Brain microvascular endothelial cell (primary cell): ENCODE measurements at places on chromosomes 5 and 9.
A peak's percentile ranks its signal among the peaks of the same experiment; 100 is the strongest.

GRCh38 chr9:131606896-131607567 is 61.7 kb downstream of the PRRT1B start:
- DNase-seq, result no peak

GRCh38 chr5:91151947-91152346 is 231.2 kb downstream of the ARRDC3 start:
- peak; percentile 83 for DNase-seq

DNA sequence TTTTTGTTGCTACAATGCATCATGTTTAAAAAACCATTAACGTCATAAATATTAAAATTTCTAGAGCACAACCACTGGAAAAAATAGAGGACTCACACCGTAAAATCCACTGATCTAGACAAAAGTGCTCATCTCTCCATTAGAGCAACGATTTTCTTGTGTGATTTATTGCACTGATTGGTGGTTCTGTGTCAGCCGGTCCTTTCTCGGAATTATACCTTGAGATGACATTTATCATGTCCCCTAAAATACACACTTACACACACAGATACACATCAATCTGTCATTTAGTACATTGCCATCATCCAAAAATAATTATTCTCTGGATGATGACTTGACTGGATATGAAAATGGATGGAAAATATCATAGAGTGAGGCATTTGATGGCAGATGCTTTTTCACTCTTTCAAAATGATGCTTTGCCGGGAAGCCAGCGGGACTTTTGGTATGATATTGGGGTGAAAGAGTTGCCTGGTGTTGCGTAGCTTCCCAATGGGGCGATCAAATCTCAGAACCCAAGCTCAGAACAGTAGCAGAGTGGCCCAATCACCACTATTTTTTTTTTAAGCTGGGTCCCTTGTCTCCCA is 226.6 kb downstream of the GAS1 start:
- no peak for DNase-seq

DNA sequence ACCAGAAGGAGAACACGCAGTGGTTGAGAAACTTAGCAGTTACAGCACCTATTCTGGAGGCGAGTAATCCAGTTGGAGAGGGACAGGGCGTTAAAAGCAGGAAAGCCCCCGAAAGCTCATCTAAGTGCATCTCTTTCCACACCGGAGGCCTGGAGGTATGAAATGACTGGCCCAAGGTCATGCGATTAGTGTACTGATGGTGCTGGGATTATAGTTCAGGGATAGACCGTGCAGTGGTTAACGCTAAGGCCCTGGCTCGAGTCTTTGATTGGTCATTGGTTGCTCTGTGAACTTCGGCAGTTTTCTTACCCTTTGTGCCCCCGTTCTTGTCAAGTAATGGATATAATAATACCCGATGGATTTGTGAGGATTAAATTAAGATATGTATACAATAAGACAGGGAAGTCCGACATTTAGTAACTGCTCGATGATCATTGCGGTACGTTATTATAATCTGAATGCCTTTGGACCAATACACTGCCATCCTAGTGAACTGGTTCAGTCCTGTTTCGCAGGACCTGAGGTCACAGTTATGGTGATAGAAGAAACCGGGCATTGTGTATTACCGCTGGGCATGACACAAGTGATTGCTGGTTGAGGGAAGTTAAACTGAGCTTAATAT is 960 bp downstream of the CANX start:
- peak; percentile 28 for DNase-seq

- no peak for DNase-seq
Observed at GRCh38 chr9:92141144-92142129, 26.2 kb upstream of the SPTLC1 start.

GRCh38 chr5:180637962-180638680 is 11.3 kb downstream of the FLT4 start:
- DNase-seq, result no peak

DNA sequence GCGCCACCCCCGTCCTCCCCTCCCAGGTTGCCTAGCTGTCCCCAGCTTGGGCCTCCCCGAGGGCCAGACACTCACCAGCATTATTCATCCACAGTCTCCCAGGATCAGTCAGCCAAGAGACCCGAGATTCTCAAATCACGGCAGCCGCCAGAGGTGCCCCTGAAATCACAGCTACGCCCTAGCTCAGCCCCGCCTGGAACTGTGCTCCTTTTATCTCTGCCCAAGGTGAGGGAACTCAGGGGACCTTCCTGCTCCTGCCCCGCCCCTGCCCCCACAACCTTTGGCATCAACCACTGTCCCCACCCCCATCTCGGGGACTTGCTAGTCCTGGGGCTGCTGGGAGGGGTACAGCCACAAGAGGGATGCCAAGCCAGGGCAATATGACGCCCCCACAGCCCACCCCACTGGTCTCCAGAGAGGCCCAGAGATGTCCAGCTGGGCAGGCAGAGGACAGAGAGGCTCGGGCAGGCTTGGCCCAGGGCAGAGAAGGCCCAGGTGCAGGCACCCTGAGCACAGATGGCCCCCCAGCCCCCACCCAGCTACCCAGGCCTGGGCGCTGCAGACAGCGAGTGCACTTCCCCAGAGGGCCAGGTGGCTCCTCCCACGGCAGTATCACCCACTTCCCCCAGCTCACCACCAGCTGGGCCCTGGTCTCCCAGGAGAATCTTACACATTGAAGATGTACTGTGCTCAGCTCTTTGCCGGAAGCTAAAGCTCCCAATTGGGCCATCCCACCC is at the start of gene FUT7:
TSS of gene FUT7 (minus strand) at position 185 of the 737 bp plus-strand sequence. CDS start at position 88, 97 bp downstream.
- DNase-seq, result no peak

DNA sequence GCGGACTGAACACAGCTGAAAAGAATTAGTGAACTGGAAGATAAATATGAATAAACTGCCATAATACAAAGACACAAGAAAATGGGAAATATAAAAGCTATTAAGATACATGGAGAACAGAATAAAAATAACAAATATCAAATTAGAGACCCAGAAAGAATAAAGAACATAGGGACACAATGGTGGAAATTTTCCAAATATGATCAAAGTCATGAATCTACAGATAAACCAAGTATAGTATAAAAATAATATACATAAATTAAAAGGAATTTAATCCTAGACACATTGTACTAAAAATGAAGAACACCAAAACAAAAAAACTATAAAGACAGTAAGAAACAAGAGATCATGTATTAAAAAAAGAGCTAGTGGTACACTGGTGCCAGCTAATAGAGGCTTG is 194.9 kb downstream of the MLLT3 start:
- DNase-seq, result no peak
